Endothelial cell of umbilical vein (primary cell): ENCODE measurements at places on chromosomes 2 and 18. TPM values are rescaled to one million over a fixed set of nuclear protein-coding genes. Genes with fewer than 3 reads are reported as not detected.

Gene HS6ST1
- 15.4 and 19.4 TPM in 2 replicates for total RNA-seq

GRCh38 chr2:16623564-16624435 lies 41.8 kb downstream of the CYRIA start:
- DNase-seq: no peak

DNA sequence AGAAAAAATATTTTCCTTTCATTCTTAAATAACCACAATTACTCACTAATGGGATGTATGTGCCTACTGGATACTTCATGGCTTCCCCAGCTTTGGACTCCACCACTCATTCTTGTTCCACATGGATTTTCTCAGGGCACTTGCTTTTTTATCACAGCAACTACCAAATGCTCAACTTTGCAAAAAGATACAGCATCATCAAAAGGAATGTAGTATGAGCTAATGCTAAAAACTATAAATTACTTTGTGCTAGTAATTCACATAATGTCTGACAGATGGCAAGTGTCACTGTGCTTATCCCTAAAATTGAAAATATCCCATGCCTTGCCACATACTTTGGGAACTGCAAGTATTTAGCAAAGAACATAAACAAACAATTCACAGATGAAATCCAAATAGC lies 130.4 kb upstream of the ZFP36L2 start:
- no peak for DNase-seq

Gene LRRC30
- total RNA-seq: not detected in 2 replicates

GRCh38 chr2:105789745-105790460 lies 45.2 kb downstream of the NCK2 start:
- DNase-seq: peak; percentile 79

- no peak for DNase-seq
Observed at GRCh38 chr18:49668574-49669275, 106.9 kb downstream of the LIPG start.
